ENCODE measurements at places on chromosomes 2 and 18.
A peak's percentile ranks its signal among the peaks of the same experiment; 100 is the strongest.

GRCh38 chr2:32780961-32781360, 153.1 kb downstream of the TTC27 start:
- no peak for DNase-seq

- DNase-seq, result no peak
These were observed 295.9 kb upstream of the CRIM1 start for GRCh38 chr2:36059691-36060090.

DNA sequence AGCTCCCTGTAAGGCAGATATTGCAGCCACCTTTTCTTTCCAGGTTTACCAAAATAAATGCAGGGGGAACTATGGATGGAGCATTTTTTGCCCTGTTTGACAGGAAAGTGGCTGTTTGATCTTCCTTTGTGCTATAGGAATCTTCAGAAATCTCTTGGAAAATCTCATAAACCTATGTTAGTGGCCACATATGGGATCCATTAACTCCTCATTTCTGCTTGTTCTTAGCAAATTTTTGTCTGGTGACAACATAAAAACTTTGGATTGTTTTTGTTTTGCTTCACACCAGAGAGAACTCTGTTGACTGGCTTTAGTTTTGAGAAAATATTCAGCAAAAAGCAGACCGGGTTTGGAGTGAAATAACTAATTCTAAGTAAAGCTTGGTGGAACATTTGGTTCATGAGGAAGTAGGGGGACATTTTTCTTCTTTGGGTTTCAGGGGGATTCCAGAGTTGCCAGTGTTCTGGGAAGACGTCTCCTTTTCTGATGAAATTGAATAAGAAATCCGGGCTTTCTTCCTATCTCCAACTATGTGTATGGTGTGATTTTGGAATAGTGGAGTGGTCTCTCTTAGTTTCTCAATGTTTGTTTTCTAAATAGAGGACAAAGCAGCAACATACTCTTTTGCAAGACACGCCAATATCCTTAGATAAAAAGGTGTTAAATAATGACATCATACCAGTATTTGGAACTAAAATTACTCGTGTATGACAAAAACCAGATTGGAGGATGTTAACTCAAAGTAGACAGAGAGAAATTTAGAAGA, 174.4 kb downstream of the ICOS start:
- no peak for DNase-seq

DNA sequence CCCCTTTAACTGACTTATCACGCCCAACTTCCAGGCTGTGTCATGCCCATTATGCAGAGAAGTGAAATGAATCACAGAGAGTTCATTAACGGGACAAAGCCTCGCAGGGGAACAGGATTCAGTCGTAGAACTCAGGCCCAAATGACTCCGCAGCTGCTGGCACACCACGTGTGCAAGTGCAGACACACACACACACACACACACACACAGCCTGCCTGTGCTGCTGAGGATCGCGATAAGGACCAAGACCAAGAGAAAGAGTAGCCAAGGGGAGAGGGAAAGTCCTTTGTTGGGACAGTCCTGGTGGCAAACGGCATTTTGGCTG, 90.0 kb upstream of the TAF1B start:
- peak; percentile 55 for DNase-seq

GRCh38 chr2:166841152-166841551, 47.1 kb upstream of the XIRP2 start:
- no peak for DNase-seq

- no peak for DNase-seq
These were observed 814.5 kb upstream of the PIK3C3 start for GRCh38 chr18:41140506-41140905.
